ENCODE measurements at places on chromosomes 3 and 15. TPM values are rescaled to one million over a fixed set of nuclear protein-coding genes. Genes with fewer than 3 reads are reported as not detected.

DNA sequence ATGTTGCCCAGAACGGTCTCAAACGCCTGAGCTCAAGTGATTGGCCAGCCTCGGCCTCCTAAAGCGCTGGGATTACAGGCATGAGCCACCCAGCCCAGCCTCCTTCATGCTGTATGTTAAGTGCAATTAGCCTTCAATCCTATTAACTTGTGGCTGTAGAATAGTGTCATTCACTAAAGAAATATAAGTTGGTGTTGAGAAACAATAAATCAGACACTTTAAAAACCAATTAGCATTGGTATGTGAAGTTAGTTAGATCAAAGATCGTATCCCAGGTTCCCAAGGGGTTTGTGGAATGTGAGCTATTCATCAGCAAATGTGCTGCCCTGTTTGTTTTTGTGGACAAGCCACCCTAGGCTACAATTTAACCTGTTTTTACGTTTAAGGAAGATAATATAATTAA, 11.0 kb upstream of the PIK3CB start:
- DNase-seq: no peak
- H3K27ac ChIP-seq: no peak overlapping the region
- no peaks in the 10 kb centered on the region for H3K36me3 ChIP-seq
- H3K27me3 ChIP-seq: no peaks in the 10 kb centered on the region

DNA sequence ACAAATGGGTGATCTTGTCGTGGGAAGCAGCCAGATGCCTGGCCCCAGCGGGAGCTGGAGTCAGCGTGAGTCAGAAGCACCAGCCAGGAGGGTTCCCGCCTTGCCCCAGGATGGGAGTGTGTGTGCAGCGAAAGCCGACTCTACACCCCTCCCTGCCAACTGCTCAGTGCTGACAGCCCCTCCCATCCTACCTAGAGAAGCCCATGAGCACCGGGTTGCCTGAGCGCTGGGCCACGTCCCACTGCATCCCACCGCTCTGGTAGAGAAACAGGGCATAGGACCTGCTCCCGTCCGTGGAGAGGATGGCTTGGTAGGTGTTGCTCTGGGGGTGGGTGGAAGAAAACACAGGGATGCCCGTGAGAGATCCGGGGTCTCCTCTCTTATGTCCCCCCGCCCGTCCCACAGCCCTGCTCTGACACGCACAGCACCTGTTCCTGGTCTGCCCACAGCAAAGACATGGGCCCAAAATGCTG, 42.9 kb downstream of the MUC4 start:
- DNase-seq: no peak
- H3K27ac ChIP-seq: no peak overlapping the region
- no peak overlapping the region for H3K4me3 ChIP-seq
- no peaks in the 10 kb centered on the region for H3K27me3 ChIP-seq
- no peaks in the 10 kb centered on the region for H3K4me1 ChIP-seq
- H3K36me3 ChIP-seq: no peaks in the 10 kb centered on the region

- peaks cover 34% of the 10 kb centered on the region for H3K4me1 ChIP-seq
- H3K4me3 ChIP-seq: no peak overlapping the region
- peak overlapping the region; percentile 62 for H3K27ac ChIP-seq
- DNase-seq: no peak
- no peaks in the 10 kb centered on the region for H3K36me3 ChIP-seq
Observed at GRCh38 chr15:39666677-39667076, 85.8 kb downstream of the THBS1 start.

GRCh38 chr3:143590660-143591059, 257.6 kb downstream of the SLC9A9 start:
- H3K4me1 ChIP-seq: no peaks in the 10 kb centered on the region
- no peak for DNase-seq
- H3K4me3 ChIP-seq: no peak overlapping the region

DNA sequence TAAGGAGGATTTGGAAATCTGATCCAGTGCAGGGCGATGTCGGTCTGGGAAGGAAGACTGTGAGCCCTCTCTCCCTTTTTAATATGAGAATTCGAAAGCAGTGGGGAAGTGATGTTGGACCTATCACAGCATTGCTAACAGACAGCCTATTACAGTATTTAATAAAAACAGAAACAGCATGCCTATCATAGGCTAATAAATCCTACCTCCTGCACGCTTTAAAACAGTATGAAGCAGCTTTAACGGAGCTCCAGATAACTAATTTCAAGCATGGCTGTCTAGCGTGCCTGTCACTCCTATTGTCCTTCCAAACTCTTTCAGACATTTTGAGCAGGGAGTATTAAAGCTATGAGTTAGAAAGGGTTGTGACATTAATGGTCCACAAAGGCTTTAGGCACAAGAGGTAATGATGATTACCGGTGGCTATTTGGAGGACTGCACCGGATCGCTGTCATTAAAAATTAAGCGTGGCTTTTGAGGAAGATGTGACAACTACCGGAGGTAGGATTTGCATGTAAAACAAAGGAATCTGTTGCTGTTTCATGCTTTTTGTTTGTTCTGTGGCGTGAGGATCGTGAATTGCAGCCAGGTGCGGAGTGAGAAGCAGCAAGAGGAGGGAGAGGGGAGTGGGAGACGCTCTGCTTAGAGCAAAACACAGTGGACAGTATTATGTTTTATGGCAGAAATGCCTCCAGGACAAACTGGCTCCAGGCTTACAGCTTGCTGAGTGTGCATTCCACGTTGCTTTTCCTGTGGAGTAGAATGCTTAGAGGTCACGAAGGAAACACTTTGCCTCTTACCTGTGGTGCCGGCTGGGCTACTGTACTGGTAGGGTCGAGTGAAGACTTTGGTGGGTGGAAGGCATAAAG, at the start of gene KCNMB2:
Gene KCNMB2 (plus strand): TSS at position 226 of the 869 bp plus-strand sequence.
- no peaks in the 10 kb centered on the region for H3K4me1 ChIP-seq
- H3K27me3 ChIP-seq: 0 out of 2 replicates have a peak, but pooled peaks cover 6% of the 10 kb centered on the region
- no peak for DNase-seq
- H3K36me3 ChIP-seq: no peaks in the 10 kb centered on the region
- H3K4me3 ChIP-seq: peak within 1 kb of the TSS; percentile 18

The RBMS3 gene
- 31.7 TPM for total RNA-seq

GRCh38 chr15:55846116-55846707, 103.3 kb upstream of the PRTG start:
- H3K27me3 ChIP-seq: no peaks in the 10 kb centered on the region
- peak; percentile 67 for DNase-seq

DNA sequence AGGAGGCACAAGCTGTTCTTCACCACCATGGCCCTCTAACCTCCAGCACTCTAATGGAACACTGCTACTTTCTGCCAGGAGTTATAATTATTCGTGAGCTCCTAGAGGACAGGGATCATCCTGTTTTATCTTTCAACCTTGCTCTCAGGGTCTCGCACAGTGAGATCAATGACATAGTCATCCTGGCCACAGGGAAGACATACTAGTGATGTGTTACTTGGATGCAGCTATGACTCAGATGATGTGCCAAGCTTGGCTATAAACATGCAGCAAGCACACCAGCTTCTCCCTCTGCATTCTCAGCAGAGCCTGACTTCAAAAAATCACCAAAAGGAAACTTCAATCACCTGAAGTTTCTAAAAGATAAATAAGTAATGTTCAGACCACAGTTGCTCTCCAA, 203.8 kb upstream of the HES1 start:
- H3K36me3 ChIP-seq: no peaks in the 10 kb centered on the region
- no peak overlapping the region for H3K4me3 ChIP-seq

GRCh38 chr15:74443100-74443909, 9.5 kb upstream of the SEMA7A start:
- no peak for DNase-seq
- no peaks in the 10 kb centered on the region for H3K27me3 ChIP-seq

DNA sequence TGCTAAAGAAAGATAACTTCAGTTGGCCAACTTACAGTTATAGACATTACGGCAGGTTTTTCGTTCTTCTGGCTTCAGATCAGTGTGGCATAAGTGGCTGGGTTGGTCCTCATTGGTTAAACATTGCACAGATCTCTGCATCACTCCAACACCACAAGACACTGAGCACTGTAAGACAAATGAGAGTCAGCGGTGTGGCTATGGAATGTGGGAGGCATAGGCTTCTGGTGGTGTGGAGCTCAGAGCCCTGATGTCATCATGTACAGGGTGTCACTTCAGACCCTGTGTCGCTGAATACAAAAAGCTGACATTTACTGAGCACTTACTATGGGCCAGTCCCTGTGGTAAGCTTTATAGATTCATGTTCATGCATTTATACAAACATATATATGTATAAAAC, 146.0 kb downstream of the ADAMTS9 start:
- no peak for DNase-seq
- no peaks in the 10 kb centered on the region for H3K4me1 ChIP-seq
- H3K36me3 ChIP-seq: no peaks in the 10 kb centered on the region
- H3K27ac ChIP-seq: no peak overlapping the region
- H3K4me3 ChIP-seq: no peak overlapping the region
- no peaks in the 10 kb centered on the region for H3K27me3 ChIP-seq

DNA sequence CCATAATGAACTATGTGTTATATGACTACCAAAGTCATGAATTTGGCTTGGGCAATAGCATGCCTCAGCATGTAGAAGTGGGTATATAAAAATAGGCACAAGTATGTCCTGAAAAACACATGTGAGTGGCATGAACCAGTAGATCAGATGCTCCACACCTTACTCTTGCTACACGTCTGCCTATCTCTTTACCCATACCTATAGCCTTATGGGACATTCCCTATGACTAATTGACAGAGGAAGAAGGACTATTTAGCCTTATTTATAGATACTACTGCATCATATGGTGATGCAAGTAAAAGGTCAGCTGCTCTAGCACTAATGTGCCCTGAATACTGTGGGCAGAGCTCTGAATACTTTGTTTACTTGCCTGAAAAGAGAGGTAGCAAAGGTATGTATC, 81.0 kb upstream of the ZPLD1 start:
- H3K4me3 ChIP-seq: no peak overlapping the region
- no peaks in the 10 kb centered on the region for H3K36me3 ChIP-seq
- no peaks in the 10 kb centered on the region for H3K27me3 ChIP-seq
- no peak for DNase-seq

GRCh38 chr3:104791331-104791730, 575.4 kb upstream of the ALCAM start:
- H3K4me3 ChIP-seq: no peak overlapping the region
- no peaks in the 10 kb centered on the region for H3K27me3 ChIP-seq
- H3K36me3 ChIP-seq: no peaks in the 10 kb centered on the region
- DNase-seq: no peak
- no peak overlapping the region for H3K27ac ChIP-seq
- no peaks in the 10 kb centered on the region for H3K4me1 ChIP-seq

The MYRIP gene
- 0.11 TPM for total RNA-seq
